ENCODE measurements at places on chromosomes 5 and 9.

GRCh38 chr9:101664453-101664852 lies 69.7 kb upstream of the PPP3R2 start:
- H3K4me1 ChIP-seq: peaks cover 3% of the 10 kb centered on the region
- no peaks in the 10 kb centered on the region for H3K36me3 ChIP-seq
- DNase-seq: no peak

DNA sequence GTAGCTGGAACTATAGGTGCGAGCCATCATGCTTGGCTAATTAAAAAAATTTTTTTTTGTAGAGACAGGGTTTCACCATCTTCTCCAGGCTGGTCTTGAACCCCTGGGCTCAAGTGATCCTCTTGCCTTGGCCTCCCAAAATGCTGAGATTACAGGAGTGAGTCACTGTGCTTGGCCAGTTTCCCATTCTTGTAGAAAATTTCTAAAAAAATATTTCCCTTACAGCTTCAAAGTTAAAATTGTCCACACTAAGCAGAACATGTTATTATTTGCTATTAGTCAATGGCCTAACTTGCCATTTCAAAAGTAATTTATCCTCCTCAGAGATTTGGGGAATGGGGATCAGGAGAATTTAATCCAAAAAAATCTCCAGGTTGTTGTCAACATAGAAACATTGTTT lies 40.1 kb downstream of the SLC38A9 start:
- peaks cover 25% of the 10 kb centered on the region for H3K4me1 ChIP-seq
- H3K27ac ChIP-seq: peak overlapping the region; percentile 25
- no peaks in the 10 kb centered on the region for H3K27me3 ChIP-seq
- H3K36me3 ChIP-seq: no peaks in the 10 kb centered on the region
- no peak for DNase-seq

GRCh38 chr5:107615299-107615817 lies 55.4 kb downstream of the EFNA5 start:
- H3K36me3 ChIP-seq: no peaks in the 10 kb centered on the region
- no peaks in the 10 kb centered on the region for H3K4me1 ChIP-seq
- H3K27ac ChIP-seq: no peak overlapping the region
- H3K27me3 ChIP-seq: no peaks in the 10 kb centered on the region
- no peak for DNase-seq

DNA sequence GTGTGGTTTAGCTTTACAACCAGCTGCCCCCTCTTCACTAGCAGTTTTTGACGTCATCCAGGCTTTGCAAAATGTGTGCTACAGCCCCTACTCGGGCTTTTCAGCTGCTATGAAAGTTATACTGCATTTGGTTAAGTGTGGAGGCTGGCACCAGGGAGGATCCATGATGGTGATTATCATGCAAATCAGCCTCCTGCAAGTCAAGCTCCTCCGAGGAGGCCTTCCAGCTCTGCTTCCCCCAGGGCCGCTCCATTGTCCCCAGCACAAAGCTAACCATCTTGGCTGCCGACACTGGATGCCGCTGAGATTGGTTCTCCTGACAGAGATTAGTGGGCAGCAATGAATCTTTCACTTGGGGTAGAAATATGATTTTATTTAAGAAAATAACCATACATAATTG lies 159.6 kb downstream of the NR2F1-AS1 start:
- no peaks in the 10 kb centered on the region for H3K4me1 ChIP-seq
- DNase-seq: no peak
- H3K36me3 ChIP-seq: no peaks in the 10 kb centered on the region
- H3K27me3 ChIP-seq: no peaks in the 10 kb centered on the region

DNA sequence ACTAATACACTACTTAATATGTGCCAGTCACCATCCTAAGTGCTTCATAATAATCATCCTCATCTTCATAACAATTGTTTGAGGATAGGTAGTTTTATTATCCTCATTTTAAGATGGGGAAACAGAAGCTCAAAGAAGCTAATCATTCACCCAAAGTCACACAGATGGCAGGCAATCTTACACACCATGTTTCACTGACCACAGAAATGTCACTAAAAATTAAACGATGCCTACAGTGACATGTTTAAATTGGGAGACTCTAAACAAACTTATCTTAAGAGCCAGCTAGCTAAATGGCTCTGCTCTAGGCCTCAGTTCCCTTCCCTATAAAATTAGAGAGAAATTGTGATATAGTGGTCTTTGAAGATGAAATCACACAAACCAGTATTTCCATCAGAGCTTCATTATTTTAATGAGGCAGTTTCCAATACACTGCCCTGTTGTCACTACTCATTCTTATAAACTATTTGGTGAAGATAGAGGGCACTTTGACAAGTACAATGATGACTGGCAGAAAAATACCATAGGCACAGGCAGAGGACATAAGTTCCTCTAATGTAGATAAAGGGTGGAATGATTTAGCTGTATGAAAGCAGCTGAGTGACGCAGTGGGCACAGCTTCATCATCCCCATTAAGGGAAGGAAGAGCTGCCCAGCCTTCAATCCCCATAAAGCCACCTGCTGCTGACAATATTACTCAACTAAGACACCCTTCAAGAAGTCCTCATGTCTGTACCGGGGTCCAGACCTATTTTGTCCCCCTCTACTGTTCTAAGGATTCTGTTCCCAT lies 224.1 kb downstream of the ACTL7B start:
- H3K4me3 ChIP-seq: no peak overlapping the region
- H3K36me3 ChIP-seq: no peaks in the 10 kb centered on the region
- no peak for DNase-seq
- H3K4me1 ChIP-seq: no peaks in the 10 kb centered on the region
- H3K27ac ChIP-seq: no peak overlapping the region

DNA sequence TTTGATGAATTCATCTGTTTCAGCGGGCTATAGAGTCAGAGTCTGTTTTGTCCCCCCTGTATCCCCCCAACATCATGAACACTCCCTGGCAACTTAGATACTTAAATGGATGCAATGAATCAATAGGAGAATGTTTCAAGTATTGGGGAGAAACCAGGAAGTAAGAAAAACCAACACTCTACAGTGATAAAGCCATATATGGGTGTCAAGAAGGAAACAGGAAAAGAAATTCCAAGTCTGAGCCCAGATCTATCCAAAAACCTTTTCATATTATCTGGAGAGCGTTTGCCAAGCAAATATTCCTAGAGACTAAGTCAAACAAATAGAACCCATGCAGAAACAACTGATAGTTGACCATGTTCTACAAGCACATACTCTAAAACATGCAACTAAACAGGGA lies 2.3 kb upstream of the GNAQ start:
- DNase-seq: no peak
- peaks cover 8% of the 10 kb centered on the region for H3K4me1 ChIP-seq
- no peaks in the 10 kb centered on the region for H3K27me3 ChIP-seq
- H3K27ac ChIP-seq: no peak overlapping the region

DNA sequence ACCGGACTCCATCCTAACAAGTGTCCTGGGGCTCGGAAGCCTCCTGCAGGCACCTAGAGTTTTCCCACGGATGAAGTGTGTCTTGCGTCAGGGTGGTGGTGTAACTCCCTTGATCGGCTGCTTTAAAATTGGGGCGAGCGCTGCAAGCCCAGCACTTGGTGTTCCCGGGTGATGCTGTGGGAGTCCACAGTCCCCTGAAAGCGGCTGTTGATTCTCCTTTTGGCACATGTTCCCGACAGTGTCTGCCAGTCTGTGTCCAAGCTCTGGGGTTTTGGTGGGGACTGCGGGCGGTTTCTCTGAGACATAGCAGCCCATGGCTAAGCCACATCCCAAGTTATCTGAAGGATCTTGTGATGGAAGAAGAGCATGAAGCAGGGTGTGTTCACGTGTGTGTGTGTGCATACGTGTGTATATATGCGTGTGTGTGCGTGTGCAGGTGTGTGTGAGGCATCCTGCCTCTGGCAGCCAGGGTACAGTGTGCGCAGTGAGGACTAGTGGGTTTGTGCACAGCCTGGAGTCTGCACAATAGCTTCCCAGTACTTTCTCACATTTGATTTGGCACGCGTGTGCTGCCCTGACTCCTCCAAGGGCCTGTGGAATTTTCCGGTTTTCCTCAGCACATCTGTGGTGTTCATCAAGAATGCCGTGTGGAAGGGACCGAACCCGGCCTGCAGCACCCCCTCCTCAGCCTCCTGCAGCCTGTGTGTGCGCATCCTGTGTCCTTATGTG lies 16.9 kb downstream of the SLC25A48 start:
- H3K27ac ChIP-seq: no peak overlapping the region
- no peak overlapping the region for H3K4me3 ChIP-seq
- no peak for DNase-seq
- H3K4me1 ChIP-seq: no peaks in the 10 kb centered on the region

GRCh38 chr9:3367185-3367584 lies 158.6 kb downstream of the RFX3 start:
- no peaks in the 10 kb centered on the region for H3K4me1 ChIP-seq
- no peak for DNase-seq
- no peak overlapping the region for H3K27ac ChIP-seq
- no peaks in the 10 kb centered on the region for H3K27me3 ChIP-seq

DNA sequence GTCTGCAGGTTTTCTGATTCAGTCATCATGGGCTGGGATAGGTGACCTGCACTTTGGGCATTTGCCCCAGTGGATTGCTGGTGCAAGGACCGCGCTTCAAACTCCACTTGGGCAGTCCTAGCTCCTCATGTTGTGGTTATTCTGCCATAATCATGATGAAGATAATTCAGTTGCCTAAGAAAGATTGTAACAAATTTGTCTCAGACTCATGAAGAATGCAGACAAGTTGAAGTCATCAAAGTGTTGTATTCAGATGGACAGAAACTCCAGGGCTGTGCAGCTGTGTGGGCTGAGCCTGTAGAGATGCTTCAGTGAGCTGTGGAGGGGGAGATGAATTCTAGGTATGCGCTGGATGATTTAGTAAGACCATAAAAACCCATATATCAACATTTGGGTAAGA lies 38.5 kb downstream of the TARS1 start:
- no peaks in the 10 kb centered on the region for H3K27me3 ChIP-seq
- no peak overlapping the region for H3K27ac ChIP-seq
- no peaks in the 10 kb centered on the region for H3K4me1 ChIP-seq
- H3K36me3 ChIP-seq: no peaks in the 10 kb centered on the region

GRCh38 chr5:88719434-88719833 lies 163.6 kb downstream of the MEF2C start:
- no peak overlapping the region for H3K4me3 ChIP-seq
- H3K27ac ChIP-seq: no peak overlapping the region
- DNase-seq: no peak
- no peaks in the 10 kb centered on the region for H3K36me3 ChIP-seq
- H3K27me3 ChIP-seq: no peaks in the 10 kb centered on the region

GRCh38 chr5:147671365-147671764 lies 111.2 kb downstream of the JAKMIP2 start:
- DNase-seq: no peak
- H3K4me3 ChIP-seq: no peak overlapping the region
- no peaks in the 10 kb centered on the region for H3K36me3 ChIP-seq
- H3K27ac ChIP-seq: no peak overlapping the region
- H3K4me1 ChIP-seq: no peaks in the 10 kb centered on the region
- no peaks in the 10 kb centered on the region for H3K27me3 ChIP-seq

DNA sequence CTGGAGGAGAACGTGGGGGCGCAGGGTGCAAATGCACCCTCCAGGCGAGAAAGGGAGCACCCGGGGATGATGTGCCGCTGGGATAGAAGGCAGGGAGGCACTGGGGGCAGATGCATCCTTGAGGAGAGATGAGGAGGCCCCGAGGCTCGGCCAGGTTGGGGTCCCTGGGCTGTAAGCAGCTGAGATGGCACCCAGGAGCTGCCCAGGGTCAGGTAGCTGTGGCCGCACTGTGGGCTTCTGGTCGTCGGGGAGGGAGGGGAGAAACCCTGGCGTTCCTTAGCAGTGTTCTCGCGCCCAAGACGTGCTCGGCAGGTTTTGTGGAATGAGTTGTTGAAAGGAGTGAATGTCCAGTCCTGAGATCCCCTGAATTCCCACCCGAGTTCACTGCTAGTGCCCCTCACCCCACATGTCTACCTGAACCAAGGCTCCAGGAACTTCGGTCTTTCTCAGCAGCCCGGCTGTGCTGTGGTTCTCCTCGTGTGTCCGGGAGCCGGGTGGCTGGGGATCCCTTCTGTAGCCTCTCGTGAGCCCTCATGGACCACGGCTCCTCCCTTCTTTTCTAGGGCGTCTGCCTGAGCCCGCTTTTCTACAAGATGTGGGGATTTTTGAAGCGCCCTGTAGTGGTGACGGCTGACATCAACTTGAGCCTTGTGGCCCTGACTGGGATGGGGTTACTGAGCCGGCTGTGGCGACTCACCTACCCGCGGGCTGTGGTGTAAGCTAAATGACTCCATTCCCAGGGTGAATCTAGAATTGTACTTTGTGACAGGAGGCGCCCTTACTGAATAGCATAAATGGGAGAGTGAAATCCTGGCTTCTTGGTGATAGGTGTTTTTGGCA lies 1.1 kb downstream of the POMT1 start:
- no peak for DNase-seq
- H3K4me3 ChIP-seq: peak overlapping the region; percentile 92
- no peaks in the 10 kb centered on the region for H3K27me3 ChIP-seq
- peaks cover 7% of the 10 kb centered on the region for H3K4me1 ChIP-seq
- no peaks in the 10 kb centered on the region for H3K36me3 ChIP-seq

- H3K27ac ChIP-seq: no peak overlapping the region
- DNase-seq: no peak
- H3K36me3 ChIP-seq: no peaks in the 10 kb centered on the region
- H3K4me1 ChIP-seq: no peaks in the 10 kb centered on the region
- H3K4me3 ChIP-seq: no peak overlapping the region
- H3K27me3 ChIP-seq: no peaks in the 10 kb centered on the region
These were observed 348.8 kb upstream of the TNC start for GRCh38 chr9:115466756-115467155.

- H3K4me3 ChIP-seq: no peak overlapping the region
- no peak overlapping the region for H3K27ac ChIP-seq
- no peak for DNase-seq
- peaks cover 6% of the 10 kb centered on the region for H3K4me1 ChIP-seq
- no peaks in the 10 kb centered on the region for H3K36me3 ChIP-seq
- no peaks in the 10 kb centered on the region for H3K27me3 ChIP-seq
These were observed 214.0 kb downstream of the ENC1 start for GRCh38 chr5:74426506-74426905.

DNA sequence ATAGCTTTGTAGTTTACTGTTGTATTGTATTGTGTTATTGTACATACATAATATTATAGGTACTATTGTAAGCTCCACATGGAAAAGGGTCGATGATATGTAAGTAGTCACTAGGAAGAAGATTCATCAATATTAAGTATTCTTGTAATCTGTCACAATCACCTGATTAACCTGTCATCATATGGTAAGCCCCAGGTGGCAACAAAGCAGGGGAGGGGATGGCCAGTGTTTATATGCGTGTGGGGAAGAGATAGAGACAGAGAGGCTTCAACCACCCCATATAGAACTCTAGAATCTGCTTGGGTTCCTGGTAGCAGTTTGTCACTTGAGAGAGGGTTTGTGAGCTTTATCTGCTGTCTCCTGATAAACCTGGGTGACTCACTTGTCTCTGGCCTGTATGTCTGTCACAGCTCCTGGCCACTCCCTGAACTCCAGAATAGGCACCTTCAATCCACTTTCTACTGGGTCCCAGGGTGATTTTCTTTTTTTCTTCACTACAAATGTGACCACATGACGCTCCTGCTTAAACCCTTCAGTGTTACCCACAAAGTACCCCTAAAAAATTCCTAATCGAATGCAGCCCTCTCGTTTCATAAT lies 48.9 kb upstream of the CPEB4 start:
- no peak overlapping the region for H3K4me3 ChIP-seq
- no peaks in the 10 kb centered on the region for H3K4me1 ChIP-seq
- no peaks in the 10 kb centered on the region for H3K36me3 ChIP-seq
- no peak overlapping the region for H3K27ac ChIP-seq
- no peak for DNase-seq

Data from testis (tissue), 5 donors.